CD8-positive, alpha-beta T cell (primary cell): ENCODE measurements at places on chromosomes 7 and 10.
A peak's percentile ranks its signal among the peaks of the same experiment; 100 is the strongest.

GRCh38 chr10:118742032-118742431 lies 12.7 kb downstream of the CACUL1 start:
- DNase-seq = no peak

GRCh38 chr7:70730451-70731110 lies 401.4 kb upstream of the GALNT17 start:
- DNase-seq = no peak

DNA sequence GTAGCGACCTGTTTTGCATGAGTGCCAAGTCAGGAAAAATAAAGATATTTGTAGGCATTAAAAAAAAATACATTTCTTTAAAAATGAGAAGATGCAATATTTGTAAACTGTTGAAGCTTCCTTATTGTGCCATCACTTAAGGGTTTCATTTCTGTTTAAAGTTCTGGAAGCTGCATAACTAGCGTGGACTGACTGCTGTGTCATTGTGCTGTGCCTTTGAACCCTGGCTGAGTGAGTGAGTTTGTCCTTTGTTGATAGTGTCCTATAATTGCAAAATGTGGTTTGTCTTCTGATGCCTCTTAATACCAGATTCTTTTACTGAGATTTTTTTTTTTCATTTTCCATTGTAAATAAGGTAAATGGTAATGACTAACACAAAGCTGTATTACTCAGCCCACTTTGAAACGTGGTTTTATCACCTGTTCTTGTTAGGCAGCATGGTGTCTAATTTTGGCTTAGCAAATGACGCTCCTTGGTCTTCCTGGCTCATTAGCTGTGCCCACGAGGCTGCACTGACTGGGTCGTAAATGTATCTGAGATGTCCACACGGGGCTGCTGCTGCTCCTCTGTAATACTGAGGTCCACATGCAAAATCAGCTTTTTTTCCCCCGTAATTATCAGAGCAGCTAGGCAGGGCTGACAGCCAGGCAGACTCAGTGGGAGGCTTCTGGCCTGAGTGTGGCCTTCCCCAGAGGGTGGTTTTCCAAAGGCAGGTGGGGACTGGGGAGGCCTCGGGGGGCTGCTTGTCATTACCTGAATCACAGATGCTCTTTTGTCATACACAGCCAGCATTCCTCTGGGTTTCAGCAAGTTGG lies 14.8 kb downstream of the ZSCAN25 start:
- DNase-seq = peak; percentile 42

DNA sequence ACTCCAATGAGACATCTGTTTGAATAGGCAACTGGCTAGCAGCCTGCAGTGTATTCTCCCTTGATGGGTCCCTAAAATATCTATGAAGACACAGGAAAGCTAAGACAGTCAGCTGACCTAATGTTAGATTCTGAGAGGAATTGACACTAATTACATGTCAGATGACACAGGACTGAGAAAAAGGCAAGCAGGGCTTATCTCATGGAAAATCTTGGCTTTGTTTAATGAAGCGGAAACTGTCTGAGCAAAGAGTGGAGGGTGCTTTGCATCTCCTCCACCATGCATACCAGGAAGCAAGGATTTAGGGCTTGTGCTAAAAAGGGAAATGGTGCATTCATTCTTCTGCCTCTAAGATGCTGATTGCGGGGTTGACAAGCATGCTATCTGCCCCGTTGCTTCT lies 135.5 kb upstream of the GLI3 start:
- no peak for DNase-seq

GRCh38 chr10:33134011-33134751 lies 176.2 kb upstream of the ITGB1 start:
- peak; percentile 77 for DNase-seq

DNA sequence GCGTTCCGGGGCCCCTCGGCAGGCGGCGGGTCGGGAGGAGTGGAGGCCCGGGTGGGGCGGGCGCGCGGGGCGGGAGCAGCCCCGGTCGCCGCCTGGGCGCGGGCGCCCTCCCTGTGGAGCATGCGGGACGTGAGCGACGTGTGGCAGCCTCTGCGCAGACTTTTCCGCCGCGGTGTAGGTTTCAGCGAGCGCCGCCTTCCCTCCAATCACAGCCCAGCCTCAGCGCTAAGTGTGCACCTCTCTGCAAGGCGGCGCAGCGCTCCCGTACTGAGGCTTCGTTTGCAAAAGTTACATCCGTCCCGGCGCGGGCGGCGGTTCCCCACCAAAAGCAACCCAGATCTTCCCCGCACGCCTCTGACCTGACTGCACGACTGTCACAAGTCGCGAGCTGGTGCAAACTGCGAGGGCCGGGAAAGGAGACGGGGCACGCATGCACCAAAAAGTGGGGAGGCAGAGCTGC lies 1.2 kb upstream of the PFKFB3 start:
- peak; percentile 92 for DNase-seq

- no peak for DNase-seq
Measured at GRCh38 chr10:71216751-71217265, 4.4 kb downstream of the UNC5B start.

GRCh38 chr10:124799211-124799610 lies 2.4 kb upstream of the ABRAXAS2 start:
- no peak for DNase-seq

DNA sequence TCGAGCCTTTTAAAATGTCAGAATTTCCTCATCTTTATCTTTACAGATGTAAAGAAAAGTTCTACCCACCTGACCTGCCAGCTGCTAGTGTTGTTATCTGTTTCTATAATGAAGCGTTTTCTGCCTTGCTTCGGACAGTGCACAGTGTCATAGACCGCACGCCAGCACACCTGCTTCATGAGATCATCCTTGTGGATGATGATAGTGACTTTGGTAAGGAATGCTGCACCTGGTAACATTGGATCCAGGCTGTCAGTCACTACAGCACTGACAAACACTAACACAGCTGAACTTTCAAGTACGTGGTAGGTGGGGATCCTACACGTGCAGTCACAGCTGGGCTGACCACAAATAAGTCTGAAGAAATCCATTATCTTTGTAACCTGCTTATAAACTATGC lies 77.6 kb downstream of the GALNT11 start:
- DNase-seq = no peak

DNA sequence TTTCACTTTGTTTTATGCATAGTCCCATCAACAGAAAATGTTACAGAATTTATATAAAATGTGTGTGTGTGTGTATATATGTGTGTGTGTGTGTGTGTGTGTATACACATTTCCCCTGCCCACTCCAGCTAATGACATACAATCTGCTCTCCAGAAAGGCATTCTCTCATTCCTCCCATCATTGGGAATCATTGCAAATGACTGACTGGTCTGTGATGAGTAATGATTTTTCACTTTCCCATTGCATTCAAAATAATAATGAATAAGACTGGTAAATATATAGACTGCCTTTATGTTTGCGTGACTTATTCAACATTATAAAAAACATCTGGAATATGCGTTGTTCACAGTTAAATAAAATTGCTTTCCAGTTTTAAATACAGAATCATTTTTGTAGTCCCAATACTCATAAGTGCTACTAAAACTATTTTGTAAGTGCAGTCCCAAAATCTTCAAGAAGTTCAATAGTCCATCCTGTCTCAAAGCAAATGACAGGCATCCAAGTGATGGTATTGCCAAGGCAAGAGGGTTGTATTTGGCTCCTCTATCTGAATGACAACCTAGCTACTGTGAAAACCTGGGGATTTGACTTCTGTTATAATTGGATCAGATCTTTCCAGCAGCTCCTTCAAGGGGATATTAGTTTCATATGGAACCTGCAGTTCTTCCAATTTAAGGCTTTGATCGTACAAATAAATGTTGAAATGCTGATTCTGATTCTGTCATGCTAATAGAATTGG lies 150.9 kb downstream of the POLR1F start:
- DNase-seq = no peak

- no peak for DNase-seq
Measured at GRCh38 chr10:10596256-10596655, 421.4 kb upstream of the CELF2 start.

DNA sequence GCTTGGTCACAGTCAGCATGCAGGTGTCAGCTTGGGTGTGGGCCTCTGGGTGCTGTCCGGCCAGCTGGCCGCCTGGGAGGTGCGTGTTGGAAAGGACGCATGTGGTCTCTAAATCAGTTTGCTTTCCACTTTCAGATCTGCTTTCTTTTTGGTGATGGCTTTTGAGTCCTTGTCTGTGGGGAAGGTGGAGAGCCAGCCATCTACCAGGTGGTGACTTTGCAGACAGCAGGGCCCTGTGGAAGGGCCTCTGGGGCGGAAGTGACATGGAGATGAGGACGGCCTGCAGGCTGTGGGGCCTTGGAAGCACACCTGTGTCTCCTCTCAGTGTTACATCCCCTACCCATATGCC lies 59.4 kb downstream of the WDR37 start:
- DNase-seq = no peak

- no peak for DNase-seq
Measured at GRCh38 chr10:95266674-95267095, 24.1 kb downstream of the PDLIM1 start.

DNA sequence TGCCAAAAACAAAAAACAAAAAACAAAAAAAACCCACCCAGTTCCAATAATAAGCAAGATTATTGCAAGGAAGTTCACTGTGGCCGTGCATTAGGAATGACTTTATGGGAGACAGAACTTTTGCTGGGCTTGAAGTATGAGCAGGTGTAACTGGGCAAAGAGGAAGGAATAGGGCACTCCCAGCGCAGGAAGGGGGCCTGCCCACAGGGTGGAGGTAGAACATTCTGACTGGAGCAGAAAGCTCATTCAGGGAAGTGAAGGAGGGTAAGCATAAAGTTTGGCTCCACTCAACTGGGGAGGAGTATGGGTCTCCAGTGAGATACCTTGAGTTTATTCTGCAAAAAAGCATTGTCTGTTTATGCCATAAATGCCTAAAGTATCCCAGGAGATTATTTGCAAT lies 42.1 kb upstream of the WIPF3 start:
- no peak for DNase-seq

GRCh38 chr10:79459243-79459642 lies 13.8 kb upstream of the ZCCHC24 start:
- DNase-seq = no peak

DNA sequence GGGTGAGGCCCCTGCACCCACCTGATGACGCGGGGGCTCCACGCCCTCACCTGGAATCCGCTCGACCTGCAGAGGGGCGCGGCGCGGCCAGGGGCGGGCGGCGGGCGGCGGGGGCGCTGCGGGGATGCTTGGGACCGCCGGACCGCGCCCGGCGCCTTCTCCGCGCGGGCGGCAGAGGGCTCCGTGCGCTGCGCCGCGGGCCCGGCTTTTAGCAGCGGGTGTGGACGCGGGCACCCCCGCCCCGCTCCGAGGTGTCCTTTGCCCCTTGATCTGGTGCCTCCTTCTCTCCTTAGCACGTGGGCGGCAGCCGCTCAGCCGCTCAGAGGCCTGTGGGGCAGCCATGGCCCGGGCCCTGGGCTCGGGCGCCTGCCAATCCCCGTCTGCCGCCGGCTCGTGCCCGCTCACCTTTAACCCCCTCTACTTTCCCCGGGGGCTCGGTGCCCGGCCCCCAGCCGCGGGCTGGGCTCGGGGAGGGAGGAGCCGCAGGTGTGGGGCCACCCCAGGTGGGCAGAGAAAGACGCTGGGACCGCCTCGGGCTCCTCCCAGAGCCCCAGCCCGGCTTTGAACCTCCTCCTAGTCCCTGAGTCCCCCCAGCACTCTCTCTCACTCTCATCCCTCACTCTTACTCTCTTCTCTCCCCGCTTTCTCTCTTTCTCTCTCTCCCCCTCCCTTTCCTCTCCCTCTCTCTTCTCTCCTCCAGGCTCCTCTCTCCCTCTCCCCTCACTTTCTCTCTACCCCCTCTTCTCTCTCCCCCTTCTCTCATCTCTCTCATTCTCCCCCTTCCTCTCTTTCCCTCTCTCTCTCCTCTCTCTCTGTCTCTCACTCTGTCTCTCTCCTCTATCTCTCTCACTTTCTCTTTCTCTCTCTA lies 19.7 kb upstream of the VPS37D start:
- no peak for DNase-seq

DNA sequence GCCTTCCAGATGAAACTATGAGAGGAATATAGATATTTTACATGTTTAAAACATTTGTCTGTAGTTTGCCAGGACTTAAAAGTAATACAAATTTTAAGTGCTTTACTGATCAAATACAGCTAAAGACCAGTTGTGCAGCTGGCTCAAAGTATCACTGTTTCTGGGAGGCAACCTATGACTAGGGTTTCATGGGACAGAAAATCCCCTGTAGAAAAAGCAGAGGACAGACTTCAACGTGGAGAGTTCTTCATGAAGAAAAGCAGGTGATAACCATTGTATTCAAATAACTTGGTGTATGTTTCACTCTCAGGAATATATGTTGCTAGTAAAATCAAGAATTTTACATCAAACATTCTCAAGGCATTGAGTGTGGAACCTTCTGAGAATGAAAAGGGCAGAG lies 40.9 kb downstream of the PTER start:
- no peak for DNase-seq

- no peak for DNase-seq
Measured at GRCh38 chr7:50371551-50372021, 67.1 kb downstream of the IKZF1 start.
